ENCODE measurements at places on chromosomes 6 and 20.

GRCh38 chr6:142810952-142811514, 133.9 kb downstream of the HIVEP2 start:
- DNase-seq: no peak

GRCh38 chr6:135665935-135666334, 168.4 kb upstream of the AHI1 start:
- DNase-seq: no peak

GRCh38 chr20:62088258-62089127, 22.8 kb upstream of the TAF4 start:
- DNase-seq: no peak

DNA sequence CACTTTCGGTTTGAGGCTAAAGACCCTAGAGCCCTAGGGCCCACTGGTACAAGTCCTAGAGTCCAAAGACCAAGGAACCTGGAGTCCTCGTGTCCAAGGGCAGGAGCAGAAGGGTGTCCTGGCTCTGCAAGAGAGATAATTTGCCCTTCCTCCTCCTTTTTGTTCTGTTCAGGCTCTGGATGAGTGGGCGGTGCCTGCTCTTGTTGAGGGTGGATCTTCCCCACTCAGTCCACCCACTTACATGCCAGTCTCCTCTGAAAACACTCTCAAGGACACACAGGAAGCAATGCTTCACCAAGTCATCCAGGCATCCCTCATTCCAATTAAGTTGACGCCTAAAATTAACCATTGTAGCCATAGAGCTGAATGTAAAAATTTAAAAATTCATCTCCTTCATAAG, 102.1 kb downstream of the UST start:
- DNase-seq: no peak

Measured in hematopoietic multipotent progenitor cell treated with erythropoietin and hydrocortisone succinate and interleukin-3 and kit ligand, for 8 days (in vitro differentiated cells).